ENCODE measurements at places on chromosomes 4 and X. TPM values are rescaled to one million over a fixed set of nuclear protein-coding genes. Genes with fewer than 3 reads are reported as not detected.

- H3K4me1 ChIP-seq, result no peaks in the 10 kb centered on the region
- DNase-seq, result no peak
- no peak overlapping the region for H3K4me3 ChIP-seq
- H3K36me3 ChIP-seq, result no peaks in the 10 kb centered on the region
- no peak overlapping the region for H3K27ac ChIP-seq
- no peaks in the 10 kb centered on the region for H3K27me3 ChIP-seq
Measured at GRCh38 chr4:182400081-182400480, 156.9 kb downstream of the TENM3 start.

GRCh38 chrX:4484266-4484665 is 770.8 kb upstream of the PRKX start:
- no peaks in the 10 kb centered on the region for H3K4me1 ChIP-seq
- no peak for DNase-seq
- H3K36me3 ChIP-seq, result no peaks in the 10 kb centered on the region
- H3K27me3 ChIP-seq, result no peaks in the 10 kb centered on the region

NEUROG2 gene
- total RNA-seq, result not detected

DNA sequence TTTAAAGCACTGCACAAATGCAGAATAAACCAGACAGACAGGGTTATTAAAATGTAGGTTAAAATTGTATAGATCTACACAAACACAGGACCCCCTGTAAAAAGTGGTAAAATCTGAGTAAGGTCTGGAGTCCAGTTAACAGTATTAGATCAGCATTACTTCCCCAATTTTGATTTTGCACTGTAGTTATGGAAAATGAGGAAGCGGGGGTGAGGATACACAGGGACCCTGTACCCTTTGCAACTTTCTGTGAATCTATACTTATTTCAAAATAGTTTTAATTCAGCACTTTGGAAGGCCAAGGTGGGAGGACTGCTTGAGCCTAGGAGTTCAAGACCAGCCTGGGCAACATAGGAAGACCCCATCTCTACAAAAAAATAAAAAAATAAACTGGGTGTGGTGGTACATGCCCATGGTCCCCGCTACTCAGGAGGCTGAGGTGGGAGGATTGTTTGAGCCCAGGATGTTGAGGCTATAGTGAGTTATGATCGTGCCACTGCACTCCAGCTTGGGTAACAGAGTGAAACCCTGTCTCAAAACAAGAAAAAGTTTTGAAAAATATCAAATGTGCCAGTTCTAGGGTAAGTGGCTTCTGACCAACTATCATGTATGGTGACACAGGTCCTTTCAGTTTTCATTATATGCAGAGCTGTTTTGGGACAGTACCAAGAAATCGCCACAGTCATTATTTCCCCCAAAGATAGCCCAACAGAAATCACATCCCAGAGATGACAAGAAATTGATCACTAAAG is 17.7 kb downstream of the SEL1L3 start:
- no peak overlapping the region for H3K4me3 ChIP-seq
- no peak overlapping the region for H3K27ac ChIP-seq
- H3K36me3 ChIP-seq, result no peaks in the 10 kb centered on the region
- DNase-seq, result no peak
- H3K4me1 ChIP-seq, result no peaks in the 10 kb centered on the region

DNA sequence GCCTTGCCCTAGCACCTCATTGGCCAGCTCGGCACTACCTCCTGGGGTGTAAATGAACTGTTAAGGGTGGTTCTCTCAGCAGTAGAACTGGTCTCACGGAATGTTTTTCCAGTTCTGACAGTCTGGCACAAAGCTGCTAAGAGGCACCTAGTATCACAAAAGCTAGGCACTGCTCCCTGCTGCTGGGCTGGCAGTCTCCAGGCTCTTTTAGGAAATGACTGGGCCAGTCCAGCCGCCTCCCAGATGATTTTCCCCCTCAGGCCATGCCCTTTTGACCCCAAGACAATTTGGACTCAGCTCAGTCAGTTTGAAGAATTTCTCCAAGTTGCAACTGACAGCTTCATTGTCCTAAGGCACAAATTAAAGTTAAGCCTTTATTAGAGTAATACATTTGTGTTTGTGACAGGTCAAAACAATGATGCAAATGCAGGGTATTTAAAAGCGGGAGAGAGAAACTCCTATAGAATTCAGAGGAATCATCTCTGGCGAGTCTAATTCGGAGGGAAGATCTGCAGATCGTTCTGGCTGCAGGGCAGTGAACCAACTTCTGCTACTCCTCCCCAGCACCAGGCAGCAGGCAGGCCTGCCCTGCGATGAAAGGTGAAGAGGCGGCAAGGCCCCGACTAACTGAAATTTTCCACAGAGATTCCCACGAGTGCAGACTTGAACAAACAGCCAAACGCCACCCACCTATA is 7.9 kb downstream of the FRMD7 start:
- no peak overlapping the region for H3K27ac ChIP-seq
- no peaks in the 10 kb centered on the region for H3K27me3 ChIP-seq
- H3K36me3 ChIP-seq, result no peaks in the 10 kb centered on the region
- no peaks in the 10 kb centered on the region for H3K4me1 ChIP-seq

PABPC1L2B gene
- not detected for total RNA-seq

DNA sequence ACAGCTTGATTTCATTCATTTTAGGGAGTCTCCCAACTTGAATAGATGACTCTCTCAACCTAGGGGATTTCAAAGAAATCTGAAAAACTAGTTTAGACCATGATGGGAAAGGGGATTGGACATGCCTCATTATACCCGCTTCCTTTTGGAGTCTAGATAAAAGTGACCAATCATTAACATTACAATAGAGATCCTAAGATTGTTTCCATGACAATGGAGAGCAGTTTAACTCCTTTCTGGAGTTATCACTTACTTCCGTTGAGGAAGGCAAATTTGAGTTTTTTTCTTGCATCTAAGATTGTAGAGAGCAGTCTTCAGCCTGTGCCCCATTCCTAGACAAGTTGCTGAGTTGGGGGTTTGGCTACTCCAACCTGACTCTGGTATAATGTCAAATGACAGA is 11.4 kb upstream of the IL15 start:
- H3K27me3 ChIP-seq, result no peaks in the 10 kb centered on the region
- no peak overlapping the region for H3K4me3 ChIP-seq
- no peaks in the 10 kb centered on the region for H3K36me3 ChIP-seq
- H3K4me1 ChIP-seq, result no peaks in the 10 kb centered on the region
- H3K27ac ChIP-seq, result no peak overlapping the region

GRCh38 chr4:128068918-128069317 is 7.8 kb downstream of the LARP1B start:
- H3K4me3 ChIP-seq, result no peak overlapping the region
- H3K27me3 ChIP-seq, result no peaks in the 10 kb centered on the region
- no peaks in the 10 kb centered on the region for H3K36me3 ChIP-seq
- H3K4me1 ChIP-seq, result no peaks in the 10 kb centered on the region
- H3K27ac ChIP-seq, result no peak overlapping the region
- no peak for DNase-seq

CYSLTR1 gene
- not detected for total RNA-seq

PPARGC1A gene
- 0.53 TPM for total RNA-seq

NONO gene
- total RNA-seq, result 330 TPM

MMRN1 gene
- 0.17 TPM for total RNA-seq
